ENCODE measurements at places on chromosomes 4 and X.

DNA sequence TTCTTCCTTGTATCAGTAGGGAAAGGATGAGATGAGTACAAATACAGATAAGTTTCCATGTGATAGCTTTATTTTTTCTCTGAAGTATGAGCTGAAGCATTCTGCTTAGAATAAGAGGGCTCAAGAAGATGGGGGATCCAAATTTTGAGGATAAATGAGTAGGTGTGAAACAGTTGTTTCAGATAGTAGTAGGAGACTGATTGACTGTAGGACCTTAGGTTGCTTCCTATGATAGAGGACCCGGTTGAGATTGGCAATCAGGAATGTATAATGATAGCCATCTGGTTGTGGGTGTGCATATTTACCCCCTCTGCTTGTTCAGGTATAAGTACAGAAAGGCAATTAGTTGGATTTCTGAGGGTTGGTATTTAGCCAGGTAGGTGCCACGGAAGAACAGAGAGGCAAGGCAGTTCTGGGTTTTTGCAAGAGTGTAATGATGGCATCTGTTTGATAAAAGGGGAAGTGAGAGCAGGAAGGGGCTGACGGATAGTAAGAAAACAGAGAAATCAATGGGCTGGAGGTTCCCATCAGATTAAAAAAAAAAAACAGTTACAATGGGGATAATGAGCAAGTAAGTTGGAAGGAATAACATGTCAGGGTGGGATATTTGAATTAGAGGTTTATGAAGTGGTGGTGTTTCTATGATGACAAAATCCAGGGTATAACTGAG, 13.7 kb downstream of the OCRL start:
- DNase-seq = no peak

DNA sequence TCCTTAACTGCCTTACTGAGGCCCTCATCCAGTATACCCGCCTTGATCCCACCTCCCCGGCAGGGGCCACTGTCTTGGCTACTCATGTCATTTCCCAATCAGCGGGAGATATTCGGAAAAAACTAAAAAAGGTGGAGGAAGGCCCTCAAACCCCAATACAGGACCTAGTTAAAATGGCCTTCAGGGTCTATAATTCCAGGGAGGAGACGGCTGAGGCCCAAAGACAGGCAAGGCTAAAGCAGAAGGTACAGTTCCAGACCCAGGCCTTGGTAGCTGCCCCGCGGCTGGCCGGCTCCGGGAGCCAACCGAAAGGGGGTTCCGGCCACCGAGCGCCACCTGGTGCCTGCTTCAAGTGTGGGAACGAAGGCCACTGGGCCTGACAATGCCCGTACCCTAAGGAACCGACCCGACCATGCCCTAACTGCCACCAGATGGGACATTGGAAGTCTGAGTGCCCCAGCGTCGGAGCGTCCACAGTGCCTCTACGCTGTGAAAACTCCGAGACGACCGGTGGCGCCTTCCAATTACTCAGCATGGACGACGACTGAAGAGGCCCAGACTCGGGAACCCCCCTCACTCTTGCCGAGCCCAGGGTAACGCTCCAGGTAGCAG, 959.6 kb downstream of the RPA4 start:
- DNase-seq = no peak

DNA sequence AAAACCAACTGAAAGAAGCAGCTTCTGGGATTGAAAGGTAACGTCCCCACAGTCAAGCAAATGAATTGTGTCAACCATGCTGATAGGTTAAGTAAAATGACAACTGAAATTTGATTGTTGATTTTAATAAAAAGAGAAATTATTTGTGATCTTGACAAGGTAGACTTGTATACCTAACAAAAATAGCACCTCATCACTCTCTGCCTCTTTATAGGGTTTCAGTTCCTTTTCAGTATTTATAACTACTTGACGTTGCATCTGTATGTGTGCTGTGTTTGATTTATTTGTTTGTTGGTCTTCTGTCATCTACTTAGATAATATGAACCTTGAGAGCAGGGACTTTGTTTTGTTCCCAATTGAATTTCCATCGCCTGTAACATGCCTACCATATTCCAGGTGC, 7.9 kb upstream of the PPP3CA start:
- no peak for DNase-seq

DNA sequence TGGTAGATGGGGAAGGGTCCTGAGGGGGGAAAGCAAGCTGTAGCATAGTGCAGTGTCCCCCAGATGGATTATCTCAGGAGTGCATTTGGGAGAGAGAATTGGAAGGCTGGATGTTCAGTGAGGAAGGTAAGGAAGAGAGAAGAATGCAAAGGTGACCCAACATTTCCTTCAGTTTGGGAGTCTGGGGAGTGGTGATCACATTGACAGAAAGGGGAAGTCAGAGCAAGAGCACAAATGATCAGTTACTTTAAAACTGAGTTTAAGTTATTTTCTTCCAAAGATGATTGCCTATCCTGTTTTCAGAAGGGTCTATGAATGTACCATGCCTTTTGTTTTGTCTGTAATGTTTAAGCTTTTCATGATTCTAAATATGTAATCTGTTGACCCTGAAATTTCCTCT, 47.6 kb downstream of the ARHGAP10 start:
- DNase-seq = no peak

GRCh38 chrX:44621078-44621477, 78.4 kb upstream of the FUNDC1 start:
- DNase-seq = no peak

DNA sequence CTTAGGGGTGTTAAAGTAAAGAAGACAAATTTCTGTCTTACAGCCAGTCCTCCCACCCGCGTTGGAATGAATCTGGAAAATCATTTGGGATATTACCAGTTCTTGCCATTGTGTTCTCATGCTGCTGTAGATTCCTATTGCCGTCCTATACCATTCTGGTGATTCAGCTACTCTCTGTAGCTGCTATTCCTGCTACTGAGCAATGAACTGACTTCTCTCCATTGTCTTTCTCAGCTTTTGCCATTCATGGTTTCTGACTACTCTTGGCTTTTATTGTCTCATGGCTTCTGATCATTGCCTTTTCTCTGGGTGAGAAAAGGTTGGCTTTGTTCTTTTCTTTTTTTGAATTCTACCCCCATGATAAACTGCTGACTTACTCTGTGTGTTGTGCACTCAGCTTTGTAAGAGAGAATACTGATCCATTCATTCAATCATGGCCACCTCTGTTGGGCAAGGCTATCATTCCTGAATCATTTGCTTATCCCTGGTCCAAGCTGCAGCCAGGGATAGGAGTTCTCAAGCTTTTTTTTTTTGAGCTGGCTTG, 27.7 kb upstream of the METAP1 start:
- DNase-seq = no peak
